ENCODE measurements at places on chromosomes 5 and 9. TPM values are rescaled to one million over a fixed set of nuclear protein-coding genes. Genes with fewer than 3 reads are reported as not detected.

The PCDHB10 gene
- total RNA-seq, result 0.66 TPM

The ERCC8 gene
- total RNA-seq, result 12.3 TPM

The MUSK gene
- 0.56 TPM for total RNA-seq

The PLAC8L1 gene
- 0.40 TPM for total RNA-seq

The WDR38 gene
- not detected for total RNA-seq

The ANGPTL2 gene
- 56.7 TPM for total RNA-seq

The EPB41L4B gene
- total RNA-seq, result under 0.01 TPM

The MTMR12 gene
- 13.6 TPM for total RNA-seq

The RLN2 gene
- total RNA-seq, result not detected

The PTGER4 gene
- 20.6 TPM for total RNA-seq

The LRRC8A gene
- total RNA-seq, result 64.7 TPM

The DND1 gene
- total RNA-seq, result 0.13 TPM

The ANKRD31 gene
- 0.13 TPM for total RNA-seq

The SPAG8 gene
- total RNA-seq, result 1.7 TPM

The EDIL3 gene
- 512 TPM for total RNA-seq

The NR5A1 gene
- not detected for total RNA-seq

The ADGRD2 gene
- total RNA-seq, result not detected

The ADRA1B gene
- 0.25 TPM for total RNA-seq

The FAM13B gene
- total RNA-seq, result 18.6 TPM

The CDKN2A gene
- total RNA-seq, result 10.7 TPM

The CER1 gene
- total RNA-seq, result not detected

The HSD17B3 gene
- total RNA-seq, result 0.13 TPM

The GNA14 gene
- total RNA-seq, result 4.4 TPM

The CCDC107 gene
- 19.0 TPM for total RNA-seq

The NR4A3 gene
- total RNA-seq, result 2.4 TPM

The AQP3 gene
- total RNA-seq, result 0.26 TPM

The RAI14 gene
- total RNA-seq, result 89.8 TPM

The HK3 gene
- total RNA-seq, result not detected

The MYMK gene
- total RNA-seq, result not detected

The TLE1 gene
- total RNA-seq, result 24.8 TPM

The PPP1R26 gene
- total RNA-seq, result 10.5 TPM

The SNX24 gene
- total RNA-seq, result 19.3 TPM

The RLN1 gene
- total RNA-seq, result not detected

The INSL4 gene
- under 0.01 TPM for total RNA-seq

The PCDHGA9 gene
- total RNA-seq, result 5.7 TPM

All from aortic smooth muscle cell (primary cell).